ENCODE measurements at places on chromosomes 11 and 22.

- no peak for DNase-seq
These were observed 51.7 kb downstream of the MACROD1 start for GRCh38 chr11:64114231-64114630.

DNA sequence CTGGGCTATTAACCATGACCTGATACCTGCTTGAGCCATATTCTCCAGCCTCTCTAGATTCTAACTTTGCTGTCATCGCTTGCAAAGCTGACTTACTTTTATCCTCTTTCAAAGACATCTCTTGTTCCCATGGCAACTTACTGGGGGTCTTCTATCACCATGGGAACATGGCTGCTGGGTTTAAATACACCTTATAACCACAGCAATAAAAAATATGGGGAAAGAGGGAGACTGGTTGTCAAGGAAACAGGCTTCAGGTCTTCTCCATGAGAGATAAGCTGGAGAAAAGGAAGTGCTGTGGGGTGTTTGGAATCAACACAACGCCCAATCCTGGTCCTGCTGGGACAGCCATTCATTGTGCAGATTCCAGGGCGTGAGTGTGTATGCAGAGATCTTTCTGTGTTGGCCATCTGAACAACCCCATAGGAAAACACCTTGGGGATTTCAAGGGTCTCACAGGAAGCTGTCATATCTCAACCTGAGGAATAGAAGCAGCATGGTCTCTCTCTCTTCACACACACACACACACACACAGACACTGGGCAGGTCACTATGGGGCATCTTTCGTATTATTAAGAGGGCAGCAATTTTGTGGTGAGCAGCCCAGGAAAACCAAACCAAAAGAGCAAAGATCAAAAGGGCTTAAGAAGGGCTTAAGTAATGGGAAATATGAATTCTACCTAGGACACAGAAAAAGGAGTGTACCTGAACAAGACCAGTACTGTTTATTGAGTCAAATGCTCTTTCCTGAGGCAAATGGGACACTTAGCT lies 344.7 kb upstream of the NCAM1 start:
- no peak for DNase-seq

- peak; percentile 46 for DNase-seq
These were observed 11.5 kb downstream of the C11orf91 start for GRCh38 chr11:33689085-33689484.

DNA sequence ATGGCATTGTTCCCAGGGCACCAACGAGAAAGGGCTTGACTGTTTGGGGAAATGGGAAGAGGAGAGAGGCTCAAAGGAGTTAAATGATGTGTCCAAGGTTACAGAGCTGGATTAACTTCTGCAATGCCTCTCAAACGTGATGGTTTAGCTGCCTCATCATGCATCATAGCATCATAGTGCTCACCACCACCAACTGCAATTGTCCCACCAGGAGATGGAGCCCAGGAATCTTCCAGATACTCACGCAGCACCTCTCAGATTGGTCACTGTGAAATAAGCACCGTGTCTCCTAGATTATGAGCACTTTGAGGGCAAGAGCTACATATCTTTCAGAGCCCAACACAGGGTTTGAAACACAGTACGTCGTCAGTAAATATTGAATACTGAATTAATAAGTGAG lies 69.2 kb downstream of the PRSS23 start:
- no peak for DNase-seq

- peak; percentile 40 for DNase-seq
These were observed at the start of gene ELMOD1 for GRCh38 chr11:107590460-107591377. Gene ELMOD1, plus strand, starts transcription at chr11:107591147. Its CDS starts 27,043 bp downstream, at chr11:107618190.
